ENCODE measurements at places on chromosomes 11 and 22. TPM values are rescaled to one million over a fixed set of nuclear protein-coding genes. Genes with fewer than 3 reads are reported as not detected.

GRCh38 chr22:22843848-22844247 is 43.8 kb upstream of the IGLL5 start:
- DNase-seq = no peak

DNA sequence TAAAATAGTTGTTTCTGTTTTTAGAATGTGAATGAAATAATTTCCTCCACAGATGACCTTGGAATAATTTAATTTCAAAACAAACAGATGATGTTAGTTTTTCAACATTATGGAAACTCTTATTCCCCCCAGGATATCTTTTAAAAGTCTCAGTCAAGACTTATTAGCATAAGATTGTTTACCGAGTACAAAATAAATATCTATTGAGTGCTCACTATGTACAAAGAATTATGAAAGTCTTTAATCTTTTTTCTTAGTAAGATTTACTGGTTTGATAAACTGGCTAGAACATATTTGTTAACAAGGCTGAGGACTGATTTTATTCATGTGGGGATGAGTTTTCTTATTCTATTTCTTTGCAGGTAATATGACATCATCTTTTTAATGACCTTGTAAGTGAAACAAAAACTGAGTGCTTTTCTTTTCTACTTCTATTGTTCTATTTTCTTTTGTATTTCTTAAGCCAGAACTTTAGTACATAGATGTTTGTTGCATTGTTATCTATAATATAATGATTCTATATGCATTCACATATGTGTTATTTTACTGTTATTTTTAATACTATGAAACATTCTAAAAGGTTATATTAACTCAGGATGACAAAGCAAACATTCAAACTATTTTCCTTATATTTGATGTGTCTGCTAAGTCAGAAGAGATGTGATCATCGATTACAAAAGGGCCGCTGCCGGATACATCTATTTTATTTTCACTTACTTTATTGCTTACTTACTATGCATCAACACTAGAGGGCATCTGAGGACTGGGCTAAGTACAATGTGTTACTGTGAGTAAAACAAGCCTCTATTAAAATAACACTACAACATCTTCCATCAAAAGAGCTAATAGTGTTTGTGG is 111.0 kb upstream of the ARHGAP42 start:
- no peak for DNase-seq

DNA sequence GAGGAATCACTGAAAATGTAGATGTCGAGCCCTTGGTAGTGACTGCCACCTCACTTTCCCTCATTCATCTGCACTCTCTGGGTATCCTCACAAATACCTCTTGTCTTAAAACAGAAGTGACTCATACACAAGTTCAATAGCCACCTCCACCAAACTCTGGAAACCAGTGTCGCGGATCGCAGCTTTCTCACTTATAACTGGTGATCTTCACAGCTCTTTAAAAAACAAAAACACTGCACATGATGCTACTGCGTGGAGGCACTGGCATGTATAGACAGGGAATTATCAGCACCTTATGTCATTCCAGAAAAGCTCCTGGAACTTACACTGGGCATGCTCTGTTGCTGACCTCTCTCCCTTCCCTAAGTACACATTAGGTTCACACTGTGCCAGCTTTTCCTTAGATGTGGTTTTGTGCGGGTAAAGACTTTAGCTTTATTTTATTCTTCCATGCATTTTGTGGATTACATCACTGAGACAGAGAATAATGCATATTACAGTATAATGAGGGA is 425.5 kb upstream of the CADM1 start:
- no peak for DNase-seq

- DNase-seq = no peak
Observed at GRCh38 chr11:10095412-10096208, 198.4 kb downstream of the SBF2 start.

- DNase-seq = no peak
Observed at GRCh38 chr22:19518635-19519034, 5.6 kb downstream of the CLDN5 start.

DNA sequence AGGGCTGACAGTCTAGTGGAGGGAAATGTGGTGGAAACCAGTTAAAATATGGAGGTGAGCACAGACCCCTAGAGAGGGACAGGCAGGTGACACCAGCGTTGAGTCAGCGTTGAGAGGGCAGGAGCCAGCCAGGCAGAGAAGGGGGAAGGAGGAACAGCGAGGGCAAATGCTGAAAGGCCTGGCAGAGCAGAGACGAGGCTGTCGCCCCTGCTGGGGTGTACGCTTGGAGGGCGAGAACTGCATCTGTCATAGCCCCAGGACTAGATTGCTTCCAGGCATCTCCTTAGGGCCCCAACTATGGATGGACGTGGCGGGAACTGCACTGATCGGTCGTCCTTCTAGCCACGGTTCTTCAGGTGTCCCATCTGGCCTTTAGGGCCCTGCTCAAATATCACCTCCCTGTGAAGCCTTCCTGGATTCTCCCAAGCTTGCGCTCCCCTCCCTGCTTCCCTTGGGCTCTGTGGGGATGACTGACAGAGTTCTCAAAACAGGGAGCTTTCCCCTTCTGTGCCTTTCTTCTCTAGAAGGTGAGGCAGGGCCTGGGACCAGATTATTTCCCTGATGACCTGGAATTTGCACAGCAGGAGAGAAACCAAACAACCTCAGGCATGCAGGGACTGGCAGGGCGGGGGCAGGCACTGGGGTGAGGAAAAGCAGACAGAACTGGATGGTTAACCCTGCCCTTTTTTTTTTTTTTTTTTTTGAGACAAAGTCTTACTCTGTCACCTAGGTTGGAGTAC is 11.1 kb downstream of the SYNGR1 start:
- no peak for DNase-seq

- peak; percentile 65 for DNase-seq
Observed at GRCh38 chr11:61967924-61968757, 707 bp upstream of the FTH1 start.

DNA sequence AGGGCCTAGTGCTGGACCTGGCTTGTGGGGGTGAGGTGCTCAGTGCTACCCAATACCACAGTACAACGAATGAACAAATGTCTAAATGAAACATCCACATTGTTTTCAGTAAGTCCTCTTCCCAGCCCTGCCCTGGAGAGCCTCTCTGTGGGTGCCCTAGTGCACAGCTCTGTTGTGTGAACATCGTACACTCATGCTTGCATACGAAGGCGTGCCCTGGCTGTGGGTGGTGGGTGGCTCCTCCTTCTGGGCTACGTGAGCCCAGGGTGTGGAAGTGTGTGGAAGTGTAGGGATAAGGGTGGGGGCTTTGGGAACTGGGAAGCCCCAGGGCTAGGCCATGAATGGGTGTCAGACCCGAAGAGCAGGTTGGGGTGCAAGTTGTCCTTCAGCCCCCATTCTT is 592 bp upstream of the NLRX1 start:
- peak; percentile 50 for DNase-seq

GRCh38 chr11:119759324-119759723 is 30.3 kb upstream of the NECTIN1 start:
- DNase-seq = no peak

DNA sequence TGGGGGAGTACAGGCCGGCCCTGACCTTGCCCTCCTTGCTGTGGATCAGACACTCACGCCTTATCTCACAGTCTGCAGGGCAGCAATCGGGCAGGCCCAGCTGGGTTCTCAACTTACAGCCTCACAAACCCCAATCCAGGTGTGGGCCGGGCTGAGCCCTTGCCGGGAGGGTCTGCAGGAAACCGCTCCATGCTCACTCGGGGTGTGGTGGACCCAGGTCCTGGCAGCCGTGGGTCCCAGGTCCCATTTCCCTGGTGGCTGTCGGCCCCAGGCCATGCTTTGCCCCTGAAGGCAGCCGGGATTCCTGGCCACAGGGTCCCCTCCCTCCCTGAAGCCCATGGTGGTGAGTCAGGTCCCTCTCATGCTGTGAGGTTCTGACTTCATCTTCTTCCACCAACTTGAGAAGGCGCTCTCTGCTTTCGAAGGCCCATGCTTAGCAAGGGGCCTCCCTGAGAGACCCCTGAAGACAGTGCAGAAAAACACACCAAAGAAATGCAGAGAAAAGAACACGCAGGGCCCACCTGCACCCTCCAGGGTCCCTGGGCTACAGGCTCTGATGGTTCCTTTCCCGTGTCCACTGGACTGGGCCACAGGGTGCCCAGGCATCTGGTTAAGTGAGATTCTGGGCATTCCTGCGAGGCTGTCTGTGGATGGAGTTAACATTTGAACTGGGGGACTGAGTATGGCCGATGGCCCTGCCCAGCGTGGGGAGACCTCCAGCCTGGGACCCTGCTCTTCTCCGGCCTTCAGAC is 588.2 kb downstream of the BRD1 start:
- no peak for DNase-seq

DNA sequence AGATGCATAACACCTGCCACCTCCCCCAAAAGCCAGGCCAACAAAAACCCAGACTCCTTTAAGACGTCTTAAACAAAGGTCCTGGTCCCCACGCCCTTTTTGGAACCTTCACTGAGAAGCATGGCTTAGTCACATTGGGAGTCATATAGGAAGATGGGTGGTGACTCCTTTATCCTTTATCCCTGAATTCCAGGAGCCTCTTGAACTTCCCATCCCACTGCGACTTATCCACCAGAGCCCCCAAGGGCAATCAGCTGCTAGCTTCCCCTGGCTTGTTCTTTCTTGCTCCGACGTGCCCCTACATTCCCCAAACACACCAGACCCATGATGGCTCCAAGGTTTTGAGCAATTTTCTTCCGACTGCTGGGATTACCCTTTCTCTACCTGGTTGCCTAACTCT is 567.0 kb upstream of the CADM1 start:
- no peak for DNase-seq

DNA sequence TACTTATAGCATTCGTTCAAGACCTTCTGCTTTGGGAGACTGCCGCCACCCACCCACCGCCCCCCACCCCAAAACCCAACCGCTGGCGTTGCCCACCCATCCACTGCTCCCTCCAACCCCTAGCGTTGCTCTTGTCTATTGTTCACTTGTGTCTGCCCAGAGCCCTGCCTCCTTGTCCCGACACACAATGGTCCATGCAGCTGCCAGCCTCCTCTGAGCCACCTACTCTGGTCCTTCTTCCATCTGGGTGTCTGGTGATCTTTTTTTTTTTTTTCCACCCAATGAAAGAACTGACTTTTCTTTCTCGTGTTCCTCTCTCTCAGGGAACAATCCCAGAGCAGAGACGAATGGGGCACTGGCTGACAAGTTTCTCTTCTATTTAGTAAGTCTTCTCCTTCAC is 256.0 kb upstream of the SESN3 start:
- DNase-seq = no peak

GRCh38 chr11:98871690-98872089 is 149.1 kb upstream of the CNTN5 start:
- DNase-seq = no peak

- DNase-seq = no peak
Observed at GRCh38 chr11:125413226-125413625, 82.8 kb downstream of the FEZ1 start.

- peak; percentile 30 for DNase-seq
Observed at GRCh38 chr11:125141686-125142535, 22.6 kb upstream of the PKNOX2 start.

DNA sequence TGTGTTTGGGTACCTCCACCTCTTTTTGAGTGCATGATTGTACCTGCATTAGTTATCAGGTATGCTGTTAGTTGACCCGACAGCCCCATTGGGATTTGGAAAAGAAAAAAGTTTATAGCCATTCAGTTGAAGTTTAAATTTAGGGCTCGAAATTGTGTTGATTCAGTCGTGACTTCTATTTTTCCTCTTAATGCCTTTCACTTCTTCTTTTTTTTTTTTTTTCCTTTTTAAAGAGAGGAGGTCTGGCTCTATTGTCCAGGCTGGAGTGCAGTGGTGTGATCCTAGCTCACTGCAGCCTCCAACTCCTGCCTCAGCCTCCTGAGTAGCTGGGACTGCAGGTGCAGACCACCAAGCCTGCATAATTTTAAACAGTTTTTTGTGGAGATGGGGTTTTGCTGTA is 2.3 kb downstream of the STT3A start:
- no peak for DNase-seq

DNA sequence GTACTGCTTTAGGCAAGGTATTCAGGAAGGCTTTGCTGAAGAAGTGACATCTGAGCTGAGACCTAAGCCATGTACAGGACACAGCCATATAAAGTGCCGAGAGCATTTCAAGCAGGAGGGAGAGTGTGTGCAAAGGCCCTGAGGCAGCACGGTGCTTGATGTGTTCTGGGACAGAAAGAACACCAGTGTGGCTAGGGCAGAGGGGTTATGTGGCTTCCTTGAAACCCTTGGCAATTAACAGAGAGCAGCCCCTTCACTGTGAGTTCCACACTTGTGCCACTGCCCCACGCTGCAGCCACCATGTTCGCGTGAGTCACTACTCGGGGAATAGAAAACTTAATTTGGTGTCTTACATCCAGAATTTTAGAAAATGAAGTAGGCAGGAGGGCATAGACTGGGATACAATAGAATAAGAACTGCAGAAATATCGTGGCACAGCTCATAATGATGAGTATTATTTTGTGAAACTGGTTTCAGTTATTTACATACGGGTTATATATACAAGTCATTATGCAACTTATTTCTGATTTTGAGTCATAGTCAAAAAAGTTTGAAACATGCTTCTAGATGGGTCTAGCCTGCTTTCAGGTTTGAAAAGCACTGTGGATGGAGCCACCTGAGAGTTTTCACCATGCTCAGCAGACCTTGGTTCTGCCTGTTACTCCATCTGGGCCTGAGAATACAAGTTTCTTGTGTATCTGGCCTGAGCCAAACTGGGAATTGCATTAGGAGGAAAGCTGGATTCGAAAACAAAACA is 11.8 kb downstream of the IL10RA start:
- DNase-seq = no peak

The TMPRSS5 gene
- total RNA-seq = 0.27 TPM

The WNT7B gene
- not detected for total RNA-seq

The TRIM49 gene
- total RNA-seq = not detected

The PHOX2A gene
- 0.79 TPM for total RNA-seq

The GLYATL2 gene
- not detected for total RNA-seq

The SELENOM gene
- total RNA-seq = 312 TPM

The SLC6A5 gene
- total RNA-seq = not detected

The GPHA2 gene
- total RNA-seq = not detected

The SEC14L6 gene
- total RNA-seq = 0.48 TPM

Data from transverse colon (tissue), 4 donors.